ENCODE measurements at places on chromosomes 5 and 9. TPM values are rescaled to one million over a fixed set of nuclear protein-coding genes. Genes with fewer than 3 reads are reported as not detected.

The LIX1 gene
- total RNA-seq: not detected

The NR6A1 gene
- total RNA-seq: 1.0 TPM

The C9orf153 gene
- total RNA-seq: 0.38 TPM

The ISL1 gene
- total RNA-seq: not detected

The RETREG1 gene
- 269 TPM for total RNA-seq

The ARAP3 gene
- total RNA-seq: 15.2 TPM

The TMEM167A gene
- 49.1 TPM for total RNA-seq

The PLCXD3 gene
- 73.1 TPM for total RNA-seq

The ASTN2 gene
- 6.1 TPM for total RNA-seq

The TAL2 gene
- total RNA-seq: not detected

The PCDHGB2 gene
- total RNA-seq: 8.8 TPM

The COL15A1 gene
- total RNA-seq: 45.4 TPM

The MOB3B gene
- 2.1 TPM for total RNA-seq

The IL3 gene
- total RNA-seq: not detected

The NR5A1 gene
- not detected for total RNA-seq

The UAP1L1 gene
- total RNA-seq: 11.5 TPM

Data from left ventricle myocardium inferior (tissue), 1 donor.